PC-3 (cell line): ENCODE measurements at places on chromosomes 5 and 9. TPM values are rescaled to one million over a fixed set of nuclear protein-coding genes. Genes with fewer than 3 reads are reported as not detected.

CARD9 gene
- 0.52 and 1.1 TPM in 2 replicates for total RNA-seq

OTP gene
- not detected in 2 replicates for total RNA-seq

CBY3 gene
- 1.4 TPM in 1 of 2 replicates, not detected in the other for total RNA-seq

ACO1 gene
- total RNA-seq = 20.8 and 26.0 TPM in 2 replicates

GRCh38 chr5:128764601-128765310, 200.5 kb upstream of the SLC27A6 start:
- no peak for DNase-seq

DNA sequence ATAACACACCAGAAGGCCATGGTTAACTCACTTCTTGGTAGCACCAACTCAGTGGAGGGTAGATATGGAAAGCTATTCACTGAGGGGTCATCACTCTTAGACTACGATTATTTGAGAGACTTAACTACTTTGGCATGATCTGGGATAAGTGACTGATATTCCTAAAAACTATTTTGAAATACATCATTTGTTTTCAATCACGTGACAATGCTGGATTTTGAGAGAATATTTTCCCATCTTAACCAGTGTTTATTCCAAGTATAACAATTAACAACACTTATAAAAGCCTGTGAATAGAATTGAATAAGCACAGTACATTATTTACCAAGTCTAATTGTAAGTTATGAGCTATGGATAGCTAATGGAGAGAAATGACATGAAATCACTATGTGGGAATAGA, 22.4 kb upstream of the CYLC2 start:
- DNase-seq = no peak

DNA sequence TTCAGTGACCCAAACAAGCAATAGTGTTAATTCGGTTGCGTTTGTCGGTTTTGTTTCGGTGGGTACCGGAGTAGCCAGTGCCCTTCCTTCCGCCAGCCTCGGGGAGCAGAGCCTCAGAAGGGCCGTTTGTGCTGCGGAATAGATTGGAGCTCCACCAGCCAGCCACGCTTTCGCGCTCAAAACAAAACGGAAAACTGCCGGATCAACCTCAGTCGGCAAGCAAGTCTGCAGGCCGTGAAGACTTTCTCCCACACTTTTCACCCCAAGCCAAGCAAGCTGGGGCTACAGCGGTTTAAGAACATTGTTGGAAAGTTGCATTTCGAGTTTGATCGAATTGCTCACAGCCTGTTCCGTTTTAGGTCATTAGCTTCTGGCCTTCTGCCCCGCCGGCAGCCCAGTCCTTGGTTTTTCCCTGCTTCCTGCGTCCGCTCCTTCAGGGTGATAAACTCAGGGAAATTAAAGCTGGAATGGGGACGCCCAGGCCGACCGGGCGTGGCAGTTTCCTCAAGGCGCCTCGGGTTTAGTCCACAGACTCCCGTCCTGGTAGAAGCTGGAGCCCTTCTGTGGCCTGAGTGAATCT, 803 bp upstream of the CCNO start:
- DNase-seq = peak; percentile 48

HMHB1 gene
- total RNA-seq = not detected in 2 replicates

ADAMTSL2 gene
- total RNA-seq = not detected in 2 replicates

DNA sequence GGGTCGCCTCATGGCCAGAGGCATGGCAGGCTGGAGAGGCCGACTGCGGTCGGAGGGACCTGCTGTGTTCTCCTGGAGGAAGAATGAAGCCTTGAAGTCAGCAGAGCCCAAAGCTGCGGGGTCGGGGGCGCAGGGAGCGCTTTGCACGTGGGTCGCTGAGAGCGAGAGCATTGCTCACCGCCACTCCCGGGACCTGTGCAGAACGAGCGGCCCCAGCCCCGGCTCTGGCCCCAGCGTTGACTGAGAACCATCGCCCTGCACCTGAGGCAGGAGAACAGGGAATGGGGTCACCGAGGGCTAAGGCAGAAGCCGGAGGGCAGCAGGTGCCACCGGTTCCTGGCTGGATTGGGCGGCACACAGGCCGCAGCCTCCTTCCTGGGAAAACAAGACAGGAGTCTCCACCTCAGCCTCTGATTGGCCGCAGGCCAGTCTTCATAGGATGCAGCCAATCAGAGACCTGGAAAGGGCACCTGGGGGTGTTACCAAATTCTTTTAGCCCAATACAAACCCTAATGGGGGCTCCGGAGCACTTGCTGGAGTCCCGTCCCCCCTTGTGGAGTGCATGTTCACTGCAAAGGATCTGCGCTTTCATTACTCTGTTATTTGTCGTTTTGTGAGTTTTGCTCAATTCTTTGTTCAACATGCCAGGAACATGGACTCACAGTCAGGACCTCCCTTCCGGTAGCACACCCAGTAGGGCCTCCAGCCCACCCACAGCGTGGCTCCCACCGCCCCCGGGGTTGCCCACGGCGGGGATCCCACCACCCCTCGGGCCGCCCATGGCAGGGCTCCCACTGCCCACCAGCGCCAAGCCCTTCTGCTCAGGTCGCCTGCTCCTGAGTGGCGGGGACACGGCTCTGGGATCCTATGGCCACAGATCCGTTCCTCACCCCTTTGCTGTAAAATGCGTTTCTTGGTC, 24.7 kb upstream of the SLC6A19 start:
- DNase-seq = peak; percentile 28

RC3H2 gene
- 18.0 and 23.0 TPM in 2 replicates for total RNA-seq
